HEK293T (cell line): ENCODE measurements at places on chromosomes 1 and 21.

DNA sequence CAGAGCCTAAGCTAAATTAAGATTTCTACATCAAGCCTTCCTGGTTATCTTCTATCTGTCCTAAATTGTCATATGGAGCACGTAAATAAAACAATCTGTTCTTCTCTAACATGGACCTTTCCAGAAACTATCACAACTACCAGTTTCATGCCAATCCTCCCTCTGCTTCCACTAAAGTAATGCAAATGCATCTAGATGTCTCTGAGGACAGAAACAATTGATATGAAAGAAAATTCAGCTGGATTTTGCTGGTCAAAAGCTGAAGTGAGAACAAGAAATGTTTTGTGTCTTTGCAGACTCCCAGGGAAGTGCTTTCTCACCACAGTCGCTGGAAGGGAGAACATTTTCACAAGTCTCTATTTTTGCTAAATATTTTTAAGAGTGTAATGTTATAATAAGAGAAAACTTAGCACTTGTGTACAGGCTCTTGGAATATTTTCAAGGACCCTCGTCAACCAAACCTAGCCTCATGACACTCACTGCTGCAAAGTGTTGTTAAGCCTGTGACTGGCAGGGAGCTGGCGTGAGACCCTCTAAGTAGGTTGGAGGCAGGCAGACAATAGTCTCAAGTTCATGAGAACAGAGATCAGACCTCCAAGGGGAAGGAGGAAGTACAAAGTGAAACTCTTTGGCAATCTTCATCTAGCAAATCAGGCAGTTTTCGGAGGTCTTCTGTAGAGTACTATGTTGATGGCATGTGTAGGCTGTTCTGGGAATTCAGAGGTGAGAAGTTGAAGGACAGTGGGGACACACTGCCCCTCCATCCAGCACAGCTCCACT, 38.8 kb downstream of the DNASE2B start:
- DNase-seq: no peak

- peak; percentile 77 for DNase-seq
Observed at GRCh38 chr21:37675202-37675801, 241.0 kb downstream of the KCNJ6 start.

DNA sequence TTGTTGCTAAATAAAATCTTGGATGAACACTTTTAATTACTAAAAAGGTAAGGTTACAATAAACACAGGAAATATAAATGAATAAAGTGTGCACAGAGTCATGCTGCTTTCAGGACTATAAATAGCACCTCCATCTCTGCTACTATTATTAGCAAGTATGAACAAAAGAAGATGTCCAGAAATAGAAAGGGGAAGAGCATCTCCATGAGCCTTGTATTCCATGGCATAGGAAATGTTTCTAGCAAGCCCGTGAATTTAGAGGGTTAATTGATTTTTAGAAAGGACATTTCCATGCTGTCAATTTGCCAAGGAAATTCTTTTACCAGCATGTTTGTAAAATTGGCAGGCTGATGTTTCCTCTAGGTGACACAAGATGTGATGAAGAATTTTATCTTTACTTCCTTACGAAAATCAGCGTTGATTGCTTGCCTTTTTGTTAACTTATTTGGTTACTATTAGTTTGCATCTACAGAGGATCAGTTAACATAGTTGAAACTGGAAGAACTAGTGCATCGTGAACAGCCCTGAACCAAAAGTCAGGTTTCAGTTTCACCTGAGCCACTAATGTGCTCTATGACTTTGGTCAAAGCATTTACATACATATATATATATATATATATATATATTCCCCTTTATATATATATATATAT, 45.3 kb downstream of the NR5A2 start:
- DNase-seq: no peak

DNA sequence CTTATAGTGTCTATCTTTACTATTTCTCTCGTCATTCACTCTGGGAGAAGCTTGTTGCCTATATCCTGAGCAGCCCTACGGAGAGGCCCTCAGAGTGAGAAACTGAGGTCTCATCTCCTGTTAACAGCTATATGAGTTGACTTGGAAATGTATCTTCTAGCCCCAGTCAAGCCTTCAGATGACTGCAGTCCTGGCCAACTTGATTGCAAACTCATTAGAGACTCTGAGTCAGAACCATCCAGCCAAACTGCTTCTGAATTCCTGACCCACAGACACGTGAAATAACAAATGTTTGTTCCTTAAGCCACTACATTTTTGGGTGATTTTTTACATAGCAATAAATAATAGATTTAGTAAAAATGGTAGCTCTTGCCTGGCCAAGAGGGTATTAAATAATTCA, 3.9 kb upstream of the ZBED6 start:
- no peak for DNase-seq

GRCh38 chr1:53520481-53520880, 61.3 kb downstream of the DMRTB1 start:
- no peak for DNase-seq

GRCh38 chr1:200894712-200895442, at the start of gene INAVA:
Gene INAVA (plus strand): TSS chr1:200894900. CDS start chr1:200898401, 3,501 bp downstream.
- DNase-seq: no peak

- no peak for DNase-seq
Observed at GRCh38 chr21:25420831-25421230, 186.4 kb downstream of the MRPL39 start.

DNA sequence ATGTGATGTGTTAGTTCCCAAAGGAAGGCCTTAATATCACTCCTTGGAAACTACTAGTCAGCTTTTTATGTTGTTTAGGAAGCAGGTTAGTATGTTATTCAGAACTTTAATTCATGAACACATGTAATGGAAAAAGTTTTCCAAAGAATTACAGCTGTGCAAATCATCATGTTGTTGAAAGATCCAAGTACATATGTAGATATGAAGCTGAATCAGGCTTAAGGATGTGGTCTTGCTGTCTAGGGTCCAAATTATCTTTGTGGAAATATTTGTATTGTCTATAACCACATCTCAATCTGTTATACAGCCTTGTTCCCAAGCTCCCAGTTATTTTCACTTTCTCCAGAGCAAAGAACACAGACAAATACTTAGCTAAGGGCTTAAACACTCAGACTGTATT, 231.6 kb downstream of the TPR start:
- no peak for DNase-seq

DNA sequence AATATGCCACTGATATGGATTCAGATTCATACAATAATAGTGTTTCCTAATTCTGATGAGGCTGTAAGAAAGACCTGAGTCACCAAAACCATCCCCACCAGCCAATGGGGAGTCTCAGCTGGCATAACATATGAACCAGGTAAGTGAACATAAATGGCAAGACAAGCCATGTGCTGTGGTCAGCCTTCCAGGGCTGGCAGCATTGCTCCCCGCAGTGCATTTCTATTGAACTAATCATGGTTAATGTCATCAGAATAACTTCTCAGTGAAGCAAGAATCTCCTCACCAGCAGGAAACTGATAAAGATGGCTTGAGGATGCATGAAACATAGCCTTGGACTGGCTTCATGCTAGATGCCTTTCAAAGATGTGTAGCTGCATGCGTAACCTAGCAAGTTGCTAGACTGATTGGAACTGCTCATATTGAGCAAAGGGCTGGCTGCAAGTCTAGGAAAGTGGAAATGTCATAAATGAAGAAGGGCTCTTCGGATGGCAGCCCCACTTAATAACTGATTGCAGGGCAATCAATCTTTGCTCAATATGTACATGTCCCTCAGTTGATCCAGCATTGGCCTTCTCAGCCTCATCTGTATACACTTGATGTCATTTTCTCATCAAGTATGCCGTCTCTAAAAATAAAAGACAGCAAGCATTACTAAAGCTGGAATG, 88.0 kb downstream of the NTNG1 start:
- no peak for DNase-seq

DNA sequence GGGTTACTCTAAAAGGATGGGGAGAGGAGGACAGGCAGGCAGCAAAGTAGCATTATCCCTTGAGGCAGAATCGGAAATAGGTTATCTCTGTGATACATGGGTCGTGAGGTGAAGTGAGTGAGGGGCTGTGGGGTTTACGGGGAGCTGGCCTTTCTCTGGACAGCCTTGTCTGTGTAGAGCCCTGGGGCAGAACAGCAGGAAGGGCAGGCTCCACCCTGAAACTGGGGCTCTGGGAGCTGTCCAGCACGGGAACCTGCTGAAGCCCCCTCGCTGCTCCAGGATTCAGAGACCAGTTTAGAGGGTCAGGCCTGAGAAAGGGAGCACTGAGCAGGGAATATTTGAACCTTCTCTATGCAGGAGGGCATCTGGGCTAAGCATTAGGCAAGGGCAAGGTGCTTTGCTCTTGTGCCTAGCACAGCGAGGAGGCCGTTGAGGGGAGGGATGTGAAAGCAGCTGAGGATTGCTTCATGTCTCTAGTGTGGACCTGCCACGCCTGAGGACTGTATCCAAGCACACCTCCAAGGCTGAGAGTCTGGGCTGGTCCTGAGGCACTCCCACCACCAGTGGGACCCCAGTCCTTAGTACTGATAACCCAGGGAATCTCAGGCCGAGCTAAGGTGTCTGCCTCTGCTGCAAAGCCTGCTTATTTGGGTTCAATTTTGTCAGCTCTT, 55.8 kb downstream of the NAV1 start:
- peak; percentile 64 for DNase-seq

DNA sequence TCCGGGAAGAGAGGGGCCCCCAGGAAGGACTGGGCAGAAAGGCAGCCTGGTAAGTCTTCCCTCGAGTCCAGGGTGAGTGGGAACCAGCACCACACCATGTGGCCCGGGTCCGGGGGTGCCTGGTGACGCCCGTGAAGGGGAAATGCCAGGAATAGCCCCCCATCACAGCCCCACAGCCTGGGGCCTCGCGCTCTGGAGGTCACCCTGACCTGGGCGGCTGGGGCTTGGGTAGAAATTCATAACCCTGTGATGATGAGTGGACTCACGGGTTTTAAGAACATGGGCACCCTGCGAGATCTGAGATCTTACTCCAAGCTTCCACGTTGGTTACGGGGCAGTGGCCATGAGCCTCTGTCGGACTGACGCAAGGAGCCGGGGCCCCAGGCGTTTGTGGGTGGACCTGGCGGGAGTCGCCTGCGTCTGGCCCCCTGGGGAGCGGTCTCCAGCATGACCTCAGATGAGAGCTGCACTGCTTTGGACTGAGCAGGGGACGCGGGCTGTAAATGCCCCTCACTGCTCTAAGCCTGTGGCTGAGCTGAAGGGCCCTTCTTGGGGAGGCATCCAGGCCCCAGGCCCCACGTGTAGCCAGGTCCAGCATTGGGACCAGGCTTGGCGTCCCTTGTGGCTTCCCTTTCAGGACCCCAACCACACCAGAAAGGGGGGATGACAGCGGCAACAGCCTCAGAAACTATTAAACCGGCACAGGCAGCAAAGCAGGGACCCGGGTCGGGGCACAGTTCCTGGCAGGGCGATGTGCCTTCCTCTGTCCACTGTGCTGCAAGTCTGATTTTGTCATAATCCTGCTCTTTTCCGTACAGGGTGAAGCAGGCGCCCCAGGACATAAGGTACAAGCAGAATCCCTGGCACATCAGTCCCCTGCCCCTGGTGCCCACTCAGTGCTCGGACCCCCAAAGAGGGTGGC, 60.0 kb downstream of the SLC19A1 start:
- no peak for DNase-seq

GRCh38 chr1:110948038-110948810, 15.5 kb downstream of the LRIF1 start:
- no peak for DNase-seq

DNA sequence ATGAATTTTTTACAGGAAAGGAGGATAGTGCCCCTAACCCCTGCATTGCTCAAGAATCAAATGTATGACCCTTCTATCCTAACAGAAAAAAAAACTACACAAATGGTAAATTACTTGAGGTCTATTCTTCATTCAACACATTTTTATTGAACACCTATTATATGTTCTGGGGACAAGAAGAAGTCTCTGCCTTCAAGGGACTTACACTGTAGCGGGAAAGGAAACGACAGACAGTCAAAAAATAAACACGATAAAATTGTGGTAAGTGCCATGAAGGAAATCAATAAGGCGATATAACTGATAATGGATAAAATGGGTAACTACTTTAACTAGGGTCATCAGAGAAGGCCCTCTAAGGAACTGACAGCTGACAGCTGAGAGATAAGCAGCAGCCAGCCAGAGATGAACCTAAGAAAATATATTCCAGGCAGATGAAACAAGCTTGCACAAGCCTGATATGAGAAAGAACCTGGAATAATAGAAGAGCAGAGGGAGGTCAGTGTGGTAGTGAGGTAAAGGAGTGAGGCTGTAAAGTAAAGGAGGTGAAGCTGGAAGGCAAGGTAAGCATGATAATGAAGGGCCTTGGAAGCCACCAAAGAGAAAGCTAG, 66.4 kb downstream of the PHTF1 start:
- no peak for DNase-seq

DNA sequence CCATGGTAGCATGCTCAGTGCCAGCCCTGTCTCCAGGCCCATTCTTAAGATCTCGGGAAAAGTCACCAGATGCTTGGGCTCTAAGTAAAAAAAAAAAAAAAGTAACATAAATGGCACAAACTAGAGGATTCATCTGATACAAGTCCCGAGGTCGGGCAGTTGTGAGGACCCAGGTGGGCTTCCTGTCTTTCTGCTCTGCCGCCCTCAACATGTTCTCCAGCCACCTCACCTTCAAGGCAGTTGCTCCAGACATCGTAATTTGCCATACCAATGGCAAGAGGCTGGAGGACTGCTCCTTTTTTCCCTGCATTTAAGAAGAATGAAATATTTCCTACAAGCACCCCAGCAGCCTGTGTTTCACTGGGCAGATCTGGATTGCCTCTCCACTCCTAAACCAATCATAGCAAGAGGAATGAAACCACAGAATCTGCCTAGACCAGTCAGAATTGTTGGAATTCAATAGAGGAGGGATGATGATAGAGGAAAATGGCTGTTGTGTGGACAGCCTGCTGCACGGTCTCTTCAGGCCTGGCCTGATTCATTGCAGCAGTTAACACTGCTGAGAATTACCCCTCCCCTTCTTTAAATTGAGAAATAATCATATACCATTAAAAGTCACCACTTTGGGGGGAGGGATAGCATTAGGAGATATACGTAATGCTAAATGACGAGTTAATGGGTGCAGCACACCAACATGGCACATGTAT, 5.4 kb downstream of the HMGN2 start:
- no peak for DNase-seq

- DNase-seq: no peak
Observed at GRCh38 chr21:34166468-34166867, 93.1 kb downstream of the MRPS6 start.

- no peak for DNase-seq
Observed at GRCh38 chr1:244837597-244838258, 2.3 kb downstream of the COX20 start.

DNA sequence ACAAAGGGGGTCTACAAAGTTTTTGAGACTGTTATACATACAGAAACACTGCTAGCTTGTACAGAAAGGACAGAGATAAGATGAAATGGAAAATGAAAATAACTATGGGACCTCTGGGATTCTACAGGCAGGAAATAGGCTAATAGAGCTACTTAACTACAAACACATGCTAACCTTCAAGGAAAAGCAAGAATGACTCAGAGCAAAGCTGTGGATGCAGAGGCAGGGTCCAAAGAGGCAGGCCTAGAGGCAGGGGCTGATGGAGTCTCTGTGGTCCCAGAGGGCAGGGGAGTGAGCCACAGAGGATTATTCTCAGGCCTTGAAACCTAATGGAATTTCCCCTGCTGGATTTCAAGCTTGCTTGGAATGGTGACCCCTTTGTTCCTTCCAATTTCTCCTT, 18.7 kb upstream of the GOLT1A start:
- no peak for DNase-seq
